Activated CD4-positive, CD25-positive, alpha-beta regulatory T cell treated with anti-CD3 and anti-CD28 coated beads, Interleukin-2, amount 50 U/mL, for 24 hours (primary cell): ENCODE measurements at places on chromosomes 11 and 22.
A peak's percentile ranks its signal among the peaks of the same experiment; 100 is the strongest.

GRCh38 chr11:32831221-32831620, 1.5 kb downstream of the PRRG4 start:
- no peak for ATAC-seq

DNA sequence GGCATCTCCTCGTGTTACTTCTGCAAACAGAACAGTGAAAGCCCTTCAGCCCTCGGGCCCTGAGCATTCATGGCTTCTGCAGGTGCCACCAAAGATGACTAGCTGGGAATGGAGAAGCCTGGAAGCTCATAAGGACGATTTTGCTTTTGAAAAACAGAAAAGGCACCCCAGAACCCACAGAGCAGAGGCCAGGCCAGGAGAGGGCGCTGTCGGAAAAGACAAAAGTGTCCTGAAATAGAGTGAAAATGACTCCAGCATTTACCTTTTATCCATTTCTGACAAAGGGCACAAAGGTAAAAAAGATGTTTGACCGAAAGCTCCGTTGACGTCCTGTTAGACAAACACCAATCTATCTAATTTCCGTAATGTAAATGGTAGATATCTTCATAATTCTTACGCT, 37.6 kb downstream of the ZNF195 start:
- no peak for ATAC-seq

DNA sequence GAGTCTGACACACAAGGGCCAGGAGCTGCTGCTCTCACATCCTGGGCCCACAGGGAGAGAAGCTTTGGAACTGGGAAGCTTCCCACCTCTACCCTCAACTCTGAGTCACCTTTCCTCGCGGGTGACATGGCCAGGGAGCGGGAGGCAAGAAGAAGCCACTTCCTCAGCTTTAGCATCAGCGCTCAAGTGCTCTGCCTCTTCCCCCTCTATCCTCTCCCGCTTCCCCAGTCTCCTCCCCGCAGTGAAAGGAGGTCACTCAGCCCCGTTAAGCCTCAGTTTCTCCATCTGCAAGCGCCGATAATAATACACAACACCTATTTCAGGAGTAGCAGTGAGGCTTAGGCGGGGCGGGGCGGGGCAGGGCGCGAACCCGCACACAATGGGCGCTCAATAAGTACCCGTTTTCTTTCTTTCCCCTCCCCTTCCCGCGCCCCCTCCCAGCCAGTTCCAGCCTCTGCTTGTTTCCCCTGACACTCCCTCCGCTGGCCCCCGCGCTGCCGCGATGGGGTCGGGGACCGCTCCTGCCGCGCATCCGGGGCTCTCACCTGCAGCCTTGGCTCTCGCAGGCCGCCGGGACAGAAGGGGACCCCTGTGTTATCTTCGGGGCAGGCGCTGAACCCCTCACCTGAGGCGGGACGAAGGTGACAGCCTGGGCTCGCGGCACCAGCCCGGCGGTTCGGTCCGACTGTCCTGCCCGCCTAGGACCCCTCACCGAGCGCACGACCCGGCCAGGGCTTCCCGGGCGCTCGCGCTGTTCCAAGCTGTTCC, 892 bp downstream of the GDPD5 start:
- ATAC-seq = no peak

DNA sequence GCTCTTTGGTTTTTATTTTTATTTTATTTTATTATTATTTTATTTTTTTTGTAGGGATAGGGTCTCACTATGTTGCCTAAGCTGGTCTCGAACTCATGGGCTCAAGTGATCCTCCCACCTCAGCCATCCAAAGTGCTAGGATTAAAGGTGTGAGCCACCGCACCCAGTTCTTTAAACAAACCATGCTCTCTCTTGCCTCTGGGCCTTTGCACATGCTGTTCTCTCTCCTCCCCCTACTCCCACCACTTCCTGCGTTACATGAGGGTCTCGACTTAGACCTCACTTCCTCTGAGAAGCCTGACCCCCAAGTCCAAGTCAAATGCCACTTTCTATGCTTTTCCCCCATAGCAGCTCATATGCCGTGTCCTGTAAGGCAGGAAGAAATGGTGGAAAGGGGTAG, 15.2 kb upstream of the TCF20 start:
- no peak for ATAC-seq

GRCh38 chr11:29272019-29272654, 744.7 kb downstream of the KCNA4 start:
- ATAC-seq = no peak

GRCh38 chr11:68375766-68376165, 63.4 kb downstream of the LRP5 start:
- ATAC-seq = no peak

GRCh38 chr11:130840679-130841078, 75.6 kb downstream of the SNX19 start:
- no peak for ATAC-seq

DNA sequence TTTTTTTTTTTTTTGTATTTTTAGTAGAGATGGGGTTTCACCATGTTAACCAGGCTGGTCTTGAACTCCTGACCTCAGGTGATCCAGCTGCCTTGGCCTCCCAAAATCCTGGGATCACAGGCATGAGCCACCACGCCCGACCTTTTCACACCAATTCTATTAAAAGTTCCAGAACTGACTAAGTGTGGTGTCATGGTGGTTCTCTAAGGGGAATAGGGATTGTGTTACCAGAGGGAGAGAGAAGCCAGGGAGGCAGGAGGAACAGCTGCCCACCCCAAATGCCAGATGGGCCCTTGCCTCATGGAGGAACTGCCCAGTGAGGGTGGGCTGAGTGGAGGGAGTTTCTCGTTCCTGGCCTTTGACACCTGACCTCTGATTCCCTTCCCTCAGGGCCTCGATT, 5.9 kb downstream of the RPS6KA4 start:
- no peak for ATAC-seq

- ATAC-seq = no peak
Observed at GRCh38 chr11:27717377-27717776, 17.1 kb upstream of the BDNF start.

GRCh38 chr11:9489080-9489765, 28.4 kb downstream of the ZNF143 start:
- ATAC-seq = no peak

DNA sequence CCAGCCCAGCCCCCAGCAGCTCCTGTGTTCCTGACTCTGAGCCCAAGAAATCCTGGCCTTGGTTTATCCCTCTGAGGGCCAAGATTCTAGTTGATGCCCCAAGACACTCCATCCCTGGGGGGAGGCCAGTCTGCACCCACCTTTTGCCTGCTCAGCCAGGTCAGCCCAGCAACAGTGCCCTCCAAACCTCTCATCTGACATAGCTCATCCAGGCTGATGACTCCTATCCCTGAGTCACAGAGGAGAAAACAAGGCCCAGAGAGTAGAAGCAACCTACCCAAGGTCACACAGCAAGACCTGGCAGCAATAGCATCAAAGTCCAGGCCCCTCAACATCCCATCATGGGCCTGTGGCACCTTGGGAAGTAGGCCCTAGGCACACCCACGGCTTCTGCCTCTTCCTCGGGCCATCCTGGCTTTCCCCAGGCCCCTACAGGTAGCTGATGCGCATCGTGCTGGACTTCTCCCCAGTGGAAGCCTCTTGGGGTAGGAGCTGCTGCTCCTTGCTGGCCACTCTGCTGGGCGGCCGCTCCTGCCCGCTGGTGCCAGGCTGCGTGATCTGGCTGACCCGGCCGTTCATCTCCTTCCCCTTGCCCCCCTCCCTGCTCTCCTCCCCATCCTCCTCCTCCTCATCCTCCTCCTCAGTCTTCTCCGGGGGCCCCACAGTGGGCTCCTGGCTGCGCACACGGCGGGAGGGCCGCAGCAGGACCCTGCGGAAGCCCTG, 6.0 kb downstream of the SSTR3 start:
- peak; percentile 41 for ATAC-seq

DNA sequence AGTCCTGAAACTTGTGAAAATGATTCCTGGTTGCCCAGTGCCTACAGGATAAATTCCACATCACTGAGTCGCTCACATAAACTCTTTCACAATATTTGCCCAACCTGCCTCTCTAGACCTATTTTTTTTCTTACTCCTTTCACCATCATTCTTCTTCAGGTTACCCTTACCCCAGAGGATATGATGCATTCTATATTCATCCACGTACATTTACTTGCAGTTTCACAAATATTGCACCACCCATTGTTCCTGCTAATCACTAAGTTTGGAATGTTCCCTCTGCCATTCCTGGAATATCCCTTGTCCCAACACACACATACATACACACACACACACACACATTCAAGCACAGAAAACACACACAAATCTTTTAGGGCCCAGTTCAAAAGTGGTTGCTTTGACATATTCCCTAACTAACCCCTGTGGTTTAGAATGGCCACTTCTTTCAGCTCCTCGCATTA, 379.5 kb downstream of the ETS1 start:
- ATAC-seq = no peak

DNA sequence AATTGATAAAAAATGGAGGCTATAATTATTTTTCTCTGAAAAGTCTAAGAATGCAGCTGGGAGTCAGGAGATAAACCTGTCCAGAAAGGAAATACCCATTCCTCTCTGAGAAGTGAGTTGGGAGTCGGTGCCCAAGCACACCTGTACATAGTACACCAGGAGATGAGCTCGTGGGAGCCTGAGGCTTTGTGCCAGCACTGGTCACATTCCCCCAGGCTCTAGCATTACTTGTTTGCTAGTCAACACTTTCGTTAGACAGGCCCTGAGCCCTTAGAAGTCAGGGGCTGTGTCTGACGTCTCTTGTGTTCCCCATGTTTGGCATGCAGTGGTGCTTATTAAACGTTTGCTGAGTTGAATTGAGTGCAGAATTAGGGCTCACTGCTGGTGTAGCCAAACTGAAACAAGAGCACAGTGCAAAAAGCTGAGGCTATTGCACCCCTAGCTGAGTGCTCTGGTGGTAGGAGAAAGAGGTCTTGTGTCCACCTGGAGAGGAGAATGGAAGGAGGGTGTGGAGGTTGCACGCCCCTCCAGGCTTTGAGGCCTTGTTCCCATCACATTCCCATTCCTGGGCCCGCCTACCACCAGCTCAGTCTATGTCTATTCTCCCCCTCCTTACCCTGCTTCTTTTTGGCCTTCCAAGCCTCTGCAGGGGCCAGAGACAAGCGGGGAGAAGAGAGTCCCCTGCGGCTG, 6.8 kb downstream of the ROBO4 start:
- ATAC-seq = no peak

DNA sequence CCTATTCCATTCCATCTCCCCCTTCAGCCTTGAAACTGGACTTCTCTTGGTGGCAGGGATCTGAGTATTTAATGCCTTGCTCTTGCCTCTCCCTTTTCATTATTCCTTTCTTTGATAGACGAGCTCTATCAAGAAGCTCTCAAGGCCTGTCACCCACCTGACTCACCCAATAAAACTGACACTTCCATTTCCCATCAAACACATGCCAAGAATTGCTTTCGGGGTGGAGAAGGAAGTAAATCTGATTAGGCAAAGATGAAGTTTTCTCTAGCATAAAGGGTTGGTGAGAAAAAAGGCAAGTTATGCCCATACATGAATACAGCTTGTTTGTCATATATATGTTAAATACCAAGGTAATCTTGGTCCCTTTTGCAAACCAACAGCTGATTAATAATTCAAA, 34.9 kb upstream of the MYEOV start:
- no peak for ATAC-seq

DNA sequence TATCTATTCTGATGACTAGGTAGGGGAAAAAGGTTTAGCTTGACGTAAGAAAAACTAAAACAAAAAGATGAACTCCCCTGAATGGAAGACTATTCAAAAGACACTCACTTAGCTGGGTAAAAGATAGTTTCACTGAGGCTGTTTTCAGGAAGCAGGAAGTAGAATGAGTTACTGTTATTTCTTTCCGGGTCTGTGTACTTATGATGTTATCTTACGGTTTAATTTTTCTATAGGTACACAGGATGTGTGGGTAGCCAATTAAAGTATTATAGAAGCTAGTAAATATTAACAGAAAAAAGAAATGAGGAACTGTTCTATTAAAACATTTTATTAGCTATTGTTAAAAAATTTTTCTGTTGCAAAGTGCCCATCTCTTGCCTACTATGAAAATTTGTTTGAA, 45.8 kb upstream of the MMP7 start:
- no peak for ATAC-seq

DNA sequence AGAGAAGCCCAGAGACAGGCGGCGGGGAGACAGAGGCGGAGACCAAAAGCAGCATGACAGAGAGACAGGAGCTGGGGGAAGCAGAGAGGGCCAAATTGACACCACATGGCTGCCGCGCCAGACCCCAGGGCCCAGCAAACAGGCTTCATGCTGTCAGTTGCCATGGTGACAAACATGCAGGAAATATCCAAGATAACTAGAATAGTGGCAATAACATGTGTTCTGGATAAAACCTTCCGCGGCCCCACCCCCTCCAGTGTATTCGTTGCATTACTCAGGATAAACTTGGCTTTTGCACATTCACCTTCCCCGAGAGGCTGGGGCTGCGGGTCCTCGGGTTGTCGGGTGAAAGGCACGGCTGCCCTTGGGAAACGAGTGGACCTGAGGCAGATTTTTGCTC, 49.9 kb upstream of the CDON start:
- ATAC-seq = no peak

- ATAC-seq = no peak
Observed at GRCh38 chr22:36330655-36331305, 57.0 kb downstream of the MYH9 start.

- no peak for ATAC-seq
Observed at GRCh38 chr11:60390419-60390818, 5.8 kb upstream of the MS4A14 start.

DNA sequence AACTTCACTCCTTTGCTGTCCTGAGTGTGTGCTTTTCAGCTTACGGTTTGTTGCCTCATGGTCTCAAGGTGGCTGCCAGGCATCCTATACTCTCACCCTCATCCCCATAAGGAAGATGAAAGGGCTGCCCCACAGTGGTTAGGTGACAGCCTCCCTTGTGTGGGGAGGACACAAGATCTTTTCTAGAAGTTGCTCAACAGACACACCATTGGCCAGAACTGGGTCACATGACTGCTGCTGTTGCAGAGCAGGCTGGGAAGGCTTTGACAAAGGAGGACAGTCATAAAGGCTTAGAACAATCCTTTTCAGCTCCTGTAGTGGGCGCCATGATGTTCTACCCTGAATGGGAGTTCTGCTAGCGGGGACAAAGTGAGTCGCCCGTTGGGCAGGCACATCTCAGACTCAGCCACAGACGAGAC, 69.7 kb upstream of the RASD2 start:
- no peak for ATAC-seq

DNA sequence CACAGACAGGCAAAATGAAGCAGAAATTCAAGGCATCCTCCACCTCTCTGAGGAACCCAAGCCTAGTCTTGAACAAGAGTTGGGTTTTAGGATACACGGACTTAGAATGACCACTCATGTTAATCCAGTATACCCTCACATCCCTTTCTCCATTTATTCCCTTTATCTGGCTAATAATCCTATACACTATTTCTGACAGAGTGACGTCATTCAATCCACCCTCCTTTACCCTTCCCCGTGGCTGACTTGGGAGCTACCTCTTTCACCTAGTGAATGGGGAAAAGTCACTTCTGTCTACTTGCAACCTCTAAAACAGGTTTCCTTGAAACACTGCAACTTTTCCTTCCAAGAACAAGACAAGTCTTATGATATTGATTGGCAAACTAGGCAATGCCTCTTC, 52.8 kb upstream of the PARVA start:
- ATAC-seq = no peak

DNA sequence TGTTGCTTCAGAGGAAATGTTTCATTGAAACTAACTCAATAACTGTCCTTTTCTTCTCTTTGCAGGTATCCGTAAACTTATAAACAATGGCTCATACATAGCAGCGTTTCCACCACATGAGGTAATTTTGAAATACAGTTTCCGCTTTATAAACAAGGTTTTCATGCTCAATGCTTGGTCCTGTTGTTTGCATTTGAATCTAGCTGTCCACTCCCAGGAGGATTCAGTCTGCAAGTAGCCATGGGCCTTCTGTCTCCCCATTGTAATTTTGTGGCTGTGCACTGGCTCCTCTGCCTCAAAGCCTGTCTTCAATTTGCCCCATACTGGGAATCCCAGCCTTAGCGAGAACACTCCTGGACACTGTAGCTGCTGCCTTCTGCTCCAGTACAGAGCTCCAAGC, 34.7 kb downstream of the MUC15 start:
- ATAC-seq = no peak
